ENCODE measurements at places on chromosomes 2 and 18.

DNA sequence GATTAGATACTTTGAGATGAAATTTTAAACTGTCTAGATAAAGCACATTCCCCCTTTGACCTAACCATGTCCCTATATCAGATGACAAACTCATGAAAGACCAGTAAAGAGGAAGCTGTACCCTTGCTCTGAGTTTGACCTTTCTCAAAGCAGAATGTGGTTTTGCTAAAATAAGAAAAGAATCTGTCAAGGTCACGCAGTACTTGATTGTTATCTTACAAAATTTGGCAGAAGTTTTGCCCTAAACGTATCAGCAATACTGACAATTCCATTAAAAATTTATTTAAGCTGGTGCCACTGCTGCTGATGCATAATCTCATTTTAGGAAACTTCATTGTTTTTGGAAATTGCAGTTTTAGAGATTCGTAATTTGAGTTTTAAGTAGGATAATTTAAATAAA lies 31.2 kb upstream of the GALM start:
- DNase-seq, result no peak

DNA sequence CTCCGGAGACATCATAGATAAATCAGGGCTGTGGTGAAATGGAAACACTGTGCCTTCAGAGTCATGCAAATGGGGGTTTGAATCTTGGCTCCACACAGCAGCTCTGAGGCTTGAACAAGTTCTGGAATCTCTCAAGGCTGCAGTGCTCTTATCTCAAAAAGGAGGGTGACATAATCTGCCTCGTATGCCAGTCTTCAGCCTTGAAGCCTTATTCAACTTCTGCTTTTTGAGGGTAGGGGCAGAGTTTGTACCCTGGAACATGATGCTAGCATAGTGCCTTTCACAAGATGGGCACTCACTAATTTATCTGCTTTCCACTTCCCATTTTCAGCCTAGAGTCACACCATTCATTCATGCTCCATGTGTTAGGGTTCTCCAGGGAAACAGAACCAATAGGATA lies 42.3 kb downstream of the GATA6 start:
- DNase-seq, result no peak

DNA sequence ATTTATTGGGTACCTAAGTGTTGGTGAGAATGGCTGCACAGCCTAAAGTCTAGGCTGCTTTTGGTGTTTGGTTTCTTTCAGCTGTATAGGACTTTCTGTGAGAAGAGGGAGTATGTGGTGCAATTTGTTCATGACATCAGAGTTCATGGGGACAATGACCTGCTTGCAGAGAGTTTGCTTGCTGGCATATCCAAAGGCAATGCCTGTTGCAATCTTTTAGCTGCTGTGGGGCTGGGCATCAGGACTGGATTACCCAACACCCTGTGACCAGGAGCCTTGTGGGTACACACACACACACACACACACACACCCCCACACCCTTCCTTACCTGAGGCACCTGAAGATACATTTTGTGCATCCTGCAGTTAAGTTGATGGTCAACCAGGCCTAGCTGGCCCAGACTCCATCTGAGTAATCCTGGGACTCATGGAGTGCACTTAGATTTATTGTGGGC lies 68.4 kb downstream of the LIPG start:
- DNase-seq, result no peak

GRCh38 chr18:74942319-74942910 lies 266.5 kb downstream of the PTGR3 start:
- no peak for DNase-seq

GRCh38 chr18:22813648-22814328 lies 119.3 kb upstream of the RBBP8 start:
- DNase-seq, result peak; percentile 62

DNA sequence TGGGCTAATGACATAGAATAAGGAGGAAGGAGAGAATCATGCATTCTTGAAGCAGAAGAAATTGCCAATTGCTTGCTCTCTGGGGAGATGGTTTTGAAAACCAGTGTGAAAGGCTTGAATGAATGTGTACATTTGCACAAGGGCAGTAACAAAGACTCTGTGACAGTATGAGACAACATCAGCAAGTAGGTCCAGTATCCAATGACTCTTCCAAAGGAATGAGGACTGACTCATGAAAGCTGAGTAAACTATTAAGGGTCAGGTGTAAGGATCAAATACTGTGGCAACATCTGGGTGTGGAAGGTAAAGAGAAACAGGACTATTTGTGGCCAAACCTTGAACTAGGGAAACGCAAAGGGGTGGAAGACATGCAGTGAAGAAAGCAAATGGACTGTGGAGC lies 886.0 kb upstream of the CHAC2 start:
- no peak for DNase-seq

GRCh38 chr2:110804915-110805314 lies 72.5 kb downstream of the ACOXL start:
- no peak for DNase-seq

GRCh38 chr2:53378791-53379190 lies 388.8 kb upstream of the CHAC2 start:
- DNase-seq, result no peak

GRCh38 chr18:67428158-67428557 lies 88.4 kb downstream of the DSEL start:
- DNase-seq, result no peak

- no peak for DNase-seq
These were observed 5.1 kb downstream of the CXCR1 start for GRCh38 chr2:218161644-218162043.

DNA sequence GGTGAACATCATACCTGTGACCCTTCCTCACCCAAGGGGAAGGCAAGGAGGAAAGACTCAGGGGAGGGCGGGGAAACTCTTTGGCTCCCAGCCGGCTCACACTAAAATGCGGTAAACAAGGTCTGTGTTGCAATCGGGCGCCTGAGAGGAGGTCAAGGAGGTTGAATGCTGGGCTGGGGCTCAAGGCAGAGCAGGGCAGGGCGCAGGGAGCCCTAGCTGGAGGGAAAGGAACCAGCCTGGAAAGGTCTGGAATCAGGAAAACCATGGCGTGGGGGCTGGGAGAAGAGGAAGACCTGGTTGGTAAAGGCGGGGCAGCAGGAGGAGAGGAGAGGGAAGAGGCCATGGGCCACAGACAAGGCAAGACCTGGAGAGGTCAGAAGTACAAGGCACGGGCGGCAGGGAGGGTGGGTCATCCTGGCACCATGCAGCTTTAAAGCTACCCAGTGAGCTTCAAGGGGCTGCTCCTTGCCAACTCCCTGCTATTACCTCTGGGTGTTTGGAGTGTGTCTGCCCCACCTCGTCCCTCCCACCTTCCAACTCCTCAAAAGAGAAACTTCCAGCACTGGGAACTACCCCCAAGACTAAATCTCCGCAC lies 4.8 kb upstream of the TMEM37 start:
- DNase-seq, result no peak

DNA sequence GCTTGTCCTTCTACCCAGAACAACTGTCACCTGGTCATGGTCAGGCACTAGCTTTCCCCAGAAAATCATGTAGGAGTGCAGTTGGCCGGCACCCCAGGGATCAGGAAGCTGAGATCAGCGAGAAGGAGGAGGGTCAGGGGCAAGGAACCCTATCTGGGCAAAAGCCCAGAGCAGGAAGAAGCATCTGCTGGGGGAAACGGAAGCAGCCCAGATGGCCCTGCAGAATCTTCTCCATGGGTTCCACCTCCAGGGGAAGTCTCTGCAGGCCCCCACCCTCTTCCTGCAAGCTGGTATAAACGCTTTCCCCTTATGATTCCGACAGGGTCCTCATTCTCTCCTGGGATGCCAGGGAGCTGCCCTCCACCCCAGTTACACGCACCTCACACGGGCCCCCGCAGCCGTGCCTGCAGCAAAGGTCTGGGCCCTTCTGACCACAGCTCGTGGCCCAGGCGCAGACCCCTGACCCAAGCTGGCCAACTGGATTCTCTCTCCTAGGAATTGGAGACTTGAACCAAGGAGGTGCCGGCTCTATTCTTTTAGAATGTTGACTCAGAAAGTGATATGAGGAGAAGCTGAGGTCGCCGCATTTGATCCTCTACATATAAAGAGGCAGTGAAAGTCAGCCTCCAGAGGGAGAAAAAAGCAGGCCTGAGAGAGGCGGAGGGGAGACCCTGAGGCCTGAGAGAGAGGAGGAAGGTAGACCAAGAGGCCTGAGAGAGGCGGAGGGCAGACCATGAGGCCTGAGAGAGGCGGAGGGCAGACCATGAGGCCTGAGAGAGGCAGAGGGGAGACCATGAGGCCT lies 71.0 kb downstream of the STPG4 start:
- no peak for DNase-seq

DNA sequence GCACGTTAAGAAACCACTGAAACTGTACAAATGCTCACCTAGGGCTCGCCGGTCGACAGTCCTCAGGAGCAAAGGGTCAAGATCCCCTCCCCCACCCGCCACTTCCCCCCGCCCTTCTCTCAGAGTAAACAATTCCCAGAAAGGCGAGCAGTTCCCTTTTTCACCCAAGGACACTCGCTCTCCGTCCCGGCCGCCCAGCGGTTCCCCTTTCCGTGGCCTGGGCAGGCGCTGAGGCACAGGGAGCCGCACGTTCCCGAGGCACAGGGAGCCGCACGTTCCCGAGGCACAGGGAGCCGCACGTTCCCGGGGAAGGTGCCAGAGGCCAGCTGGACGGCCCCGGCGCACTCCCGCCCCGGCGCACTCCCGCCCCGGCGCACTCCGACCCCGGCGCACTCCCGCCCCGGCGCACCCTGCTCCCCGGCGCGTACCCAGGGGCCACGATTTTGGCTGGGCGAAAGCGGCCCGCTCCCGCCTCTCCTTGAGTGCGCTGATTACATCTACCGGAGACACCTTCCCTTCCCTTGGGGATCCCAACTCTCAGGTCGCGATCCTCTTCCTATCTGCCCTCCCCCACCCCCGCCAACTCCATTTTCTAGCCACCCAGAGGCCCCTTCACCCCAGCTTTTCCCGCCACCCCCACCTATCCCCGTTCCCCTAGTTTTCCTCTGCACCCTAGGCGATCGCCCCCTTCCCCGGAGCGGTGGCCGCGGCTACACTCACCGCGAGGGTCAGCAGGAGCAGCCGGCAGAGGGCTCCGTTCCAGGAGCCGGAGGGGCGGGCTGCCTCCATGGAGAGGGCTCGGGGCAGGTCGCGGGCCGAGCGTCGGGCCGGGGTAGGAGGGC lies 817 bp downstream of the DSC2 start:
- peak; percentile 36 for DNase-seq

GRCh38 chr2:120052597-120052996 lies 39.7 kb downstream of the EPB41L5 start:
- no peak for DNase-seq

GRCh38 chr18:13762690-13763439 lies 36.4 kb downstream of the RNMT start:
- no peak for DNase-seq

DNA sequence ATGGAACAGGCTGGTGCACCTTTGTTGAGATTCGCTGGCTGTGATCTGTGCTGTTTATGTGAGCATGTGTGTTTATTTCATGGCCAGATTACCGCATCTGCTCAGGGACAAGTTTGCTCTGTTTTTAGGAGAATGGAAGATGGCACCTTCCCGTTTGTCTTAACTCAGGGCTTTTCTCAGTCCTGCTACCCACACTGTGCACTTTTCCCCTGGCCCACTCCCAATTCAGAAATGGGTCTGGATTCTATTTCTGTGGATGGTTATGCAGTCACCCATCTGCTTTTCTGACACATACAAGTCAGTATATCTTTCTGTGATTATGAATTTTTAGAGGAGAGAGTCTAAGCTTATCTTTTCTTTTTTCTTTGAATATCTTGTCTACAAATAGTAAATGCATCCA lies 15.4 kb downstream of the MGAT5 start:
- DNase-seq, result no peak

- peak; percentile 7 for DNase-seq
These were observed 140.3 kb downstream of the NDUFA10 start for GRCh38 chr2:239884875-239885274.

Data from DMS79 treated with DMSO at 0.1 percent for 48 hours (cell line).